ENCODE measurements at places on chromosomes 16 and 17.

- no peak for DNase-seq
Measured at GRCh38 chr17:39236981-39237441, 11.3 kb upstream of the STAC2 start.

GRCh38 chr17:81123052-81124048, 42.0 kb upstream of the PVALEF start:
- DNase-seq = no peak

DNA sequence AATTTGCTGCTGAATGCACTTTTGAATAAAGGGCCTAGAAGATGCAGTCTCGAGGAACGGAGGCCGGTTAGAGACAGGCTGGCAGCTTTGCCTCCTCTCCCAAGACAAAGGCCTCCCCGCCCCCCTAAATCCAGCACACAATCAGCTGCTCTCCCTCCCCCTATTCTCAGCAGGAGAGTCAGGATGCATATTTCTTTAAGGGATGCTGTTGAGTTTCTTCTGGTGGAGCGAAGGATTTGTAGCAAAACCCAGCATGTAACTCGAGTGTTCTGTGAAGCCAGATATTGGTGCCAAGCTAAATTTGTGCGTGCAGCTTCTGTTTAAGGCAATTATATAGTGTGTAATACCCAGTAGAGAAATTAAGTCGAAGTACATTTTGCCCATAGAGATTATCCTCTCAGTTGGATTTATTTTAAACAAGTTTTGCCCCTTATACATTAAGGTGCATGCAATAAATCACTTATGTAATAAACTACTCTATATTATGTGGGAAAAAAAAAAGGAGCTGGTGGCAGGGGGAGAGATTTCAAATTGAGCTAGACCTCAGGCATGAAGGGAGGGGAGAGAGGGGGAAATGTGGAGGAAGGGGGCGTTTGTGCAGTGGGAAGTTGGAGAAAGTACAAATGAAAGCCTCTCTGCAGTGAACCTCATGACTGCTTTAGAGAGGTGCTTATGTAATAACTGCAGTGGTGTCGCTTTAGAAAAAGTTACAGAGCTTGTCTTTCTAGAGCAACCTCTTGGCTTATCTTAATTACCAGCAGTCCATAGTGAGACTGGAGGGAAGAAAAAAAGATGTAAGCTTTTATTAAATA, 599.2 kb downstream of the MAF start:
- no peak for DNase-seq

DNA sequence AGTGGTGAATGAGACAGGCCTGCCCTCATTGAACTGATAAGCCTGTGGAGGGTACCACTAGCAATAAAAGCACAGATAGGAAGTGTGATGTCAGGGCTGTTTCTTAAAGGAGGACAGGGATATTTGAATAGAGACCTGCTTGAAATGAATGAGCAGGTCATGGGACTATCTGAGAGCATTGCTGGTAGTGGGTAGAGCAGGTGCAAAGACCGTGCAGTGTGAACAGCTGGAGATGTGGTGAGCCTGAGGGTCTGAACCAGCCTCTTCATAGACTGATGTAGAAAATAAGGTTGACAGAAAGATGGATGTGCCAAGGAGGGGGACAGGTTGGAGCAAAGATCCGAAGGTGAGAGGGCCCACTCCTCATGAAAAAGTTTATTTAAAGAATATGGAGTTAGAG, 2.4 kb downstream of the NUP93 start:
- no peak for DNase-seq

- DNase-seq = no peak
Measured at GRCh38 chr16:49282690-49283375, 1.2 kb upstream of the CBLN1 start.

GRCh38 chr16:1706386-1707192, 594 bp downstream of the MAPK8IP3 start:
- DNase-seq = peak; percentile 40

- no peak for DNase-seq
Measured at GRCh38 chr17:38330941-38331411, 12.8 kb downstream of the GPR179 start.

GRCh38 chr17:881778-882177, 97.8 kb downstream of the NXN start:
- DNase-seq = no peak

DNA sequence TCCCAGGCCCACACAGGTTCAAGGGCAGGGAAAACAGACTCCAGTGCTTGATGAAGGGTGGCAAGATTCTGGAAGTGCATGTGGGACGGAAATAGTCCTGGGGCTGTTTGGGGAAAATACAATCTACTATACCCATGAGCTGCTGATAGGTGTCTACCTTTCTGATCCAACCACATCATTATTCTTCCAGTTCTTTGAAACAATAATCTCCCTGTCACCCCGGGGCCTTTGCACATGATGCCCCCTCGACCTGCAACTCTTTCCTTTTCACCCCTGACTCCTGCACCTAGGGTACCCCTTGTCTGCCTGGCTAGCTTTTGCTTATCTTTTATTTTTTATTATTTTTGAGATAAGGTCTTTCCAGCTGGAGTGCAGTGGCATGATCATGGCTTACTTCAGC, 45.0 kb downstream of the LDHD start:
- no peak for DNase-seq

GRCh38 chr17:75475851-75476250, 19.4 kb downstream of the TMEM94 start:
- no peak for DNase-seq

DNA sequence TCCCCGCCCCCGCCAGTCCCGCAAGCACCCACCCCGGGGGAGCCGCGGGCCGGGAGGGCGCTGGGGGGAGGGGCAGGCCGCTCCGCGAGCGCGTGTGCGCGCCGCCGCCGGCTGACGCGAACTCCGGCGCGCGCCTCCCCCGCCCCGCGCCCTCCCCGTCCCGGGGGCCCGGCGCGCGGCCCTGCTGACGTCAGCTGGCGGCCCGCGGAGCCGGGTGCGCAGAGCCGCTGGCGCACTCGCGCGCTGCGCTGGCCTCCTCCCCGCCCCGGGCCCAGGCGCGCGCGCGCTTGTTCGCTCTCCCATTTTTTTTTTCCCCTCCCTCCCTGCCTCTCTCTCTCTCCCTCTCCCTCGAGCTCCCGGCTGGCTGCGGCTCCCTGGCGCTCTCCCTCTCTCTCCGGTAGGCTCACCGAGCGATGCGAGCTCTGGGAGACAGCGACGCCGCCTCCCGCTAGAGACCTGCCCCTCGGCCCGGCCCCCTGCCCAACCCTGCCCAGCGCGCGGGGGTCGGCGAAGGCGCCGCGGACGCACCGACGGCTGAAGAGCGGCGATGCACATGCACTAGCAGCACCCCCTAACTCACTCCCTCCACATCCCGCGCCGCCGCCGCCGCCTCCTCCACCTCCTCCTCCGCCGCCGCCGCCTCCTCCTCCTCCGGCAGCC, at the start of gene GNAO1:
TSS of gene GNAO1 (plus strand) at position 334 of the 660 bp plus-strand sequence. CDS start 747 bp downstream, outside the sequence.
- peak; percentile 80 for DNase-seq

GRCh38 chr16:30063893-30064728, 1.4 kb upstream of the ALDOA start:
- DNase-seq = peak; percentile 78

DNA sequence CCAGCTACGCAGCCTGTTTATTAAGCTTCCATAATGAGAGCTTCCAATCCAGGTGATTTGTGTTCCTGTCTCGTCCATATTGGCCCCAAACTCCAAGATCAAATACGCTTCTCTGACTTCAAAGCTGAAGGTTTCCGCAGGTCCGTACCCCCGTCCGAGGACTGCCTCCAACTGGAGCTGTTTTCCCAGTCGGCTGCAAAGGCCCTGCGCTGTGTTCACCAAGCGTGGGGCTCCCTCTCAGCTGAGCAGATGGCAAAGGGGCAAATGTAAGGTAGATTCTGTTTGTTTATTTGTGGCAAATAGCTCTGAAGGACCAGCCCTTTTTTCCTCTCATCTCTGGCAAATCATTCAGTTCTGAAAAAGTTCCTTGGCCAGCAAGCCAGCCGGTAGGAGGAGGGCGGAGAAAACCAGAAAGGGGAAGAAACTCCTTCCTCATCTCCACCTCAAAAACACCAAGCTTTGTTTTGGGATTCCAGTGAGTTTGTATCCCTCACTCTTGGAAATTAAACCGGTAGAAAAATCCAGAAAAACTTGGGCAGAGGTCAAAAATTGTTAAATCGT, 35.2 kb downstream of the NXN start:
- DNase-seq = no peak

- no peak for DNase-seq
Measured at GRCh38 chr16:88628512-88628974, 9.8 kb upstream of the IL17C start.

- DNase-seq = no peak
Measured at GRCh38 chr17:9271989-9272388, 250.7 kb downstream of the NTN1 start.

GRCh38 chr16:86751076-86752030, 173.0 kb downstream of the FOXL1 start:
- DNase-seq = no peak

GRCh38 chr17:42459801-42460281, 1.2 kb downstream of the ATP6V0A1 start:
- peak; percentile 42 for DNase-seq

GRCh38 chr17:47316311-47316710, 7.4 kb upstream of the EFCAB13 start:
- no peak for DNase-seq

DNA sequence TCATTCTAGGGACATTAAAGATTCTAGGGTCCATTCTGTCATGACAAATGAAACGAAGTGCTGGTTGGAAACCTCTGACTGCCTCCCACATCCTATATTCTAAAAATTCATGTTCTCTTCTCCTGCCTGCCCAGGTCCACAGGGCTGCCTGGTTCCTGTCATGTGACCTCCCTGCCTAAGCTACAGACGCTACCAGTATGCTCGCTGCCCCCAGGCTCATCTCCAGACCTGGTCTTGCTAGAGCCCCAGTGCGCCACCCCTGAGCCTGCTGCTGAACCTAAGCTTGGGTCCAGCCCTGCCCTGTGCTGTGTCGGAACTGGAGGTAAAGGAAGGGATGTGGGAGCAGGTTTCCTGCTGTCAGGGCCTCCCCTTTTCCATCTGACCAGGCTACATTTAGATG, 231.6 kb upstream of the CDH5 start:
- no peak for DNase-seq

GRCh38 chr16:53822936-53823529, 119.1 kb downstream of the FTO start:
- DNase-seq = peak; percentile 19

- DNase-seq = no peak
Measured at GRCh38 chr16:3612510-3613466, 1.4 kb upstream of the SLX4 start.

DNA sequence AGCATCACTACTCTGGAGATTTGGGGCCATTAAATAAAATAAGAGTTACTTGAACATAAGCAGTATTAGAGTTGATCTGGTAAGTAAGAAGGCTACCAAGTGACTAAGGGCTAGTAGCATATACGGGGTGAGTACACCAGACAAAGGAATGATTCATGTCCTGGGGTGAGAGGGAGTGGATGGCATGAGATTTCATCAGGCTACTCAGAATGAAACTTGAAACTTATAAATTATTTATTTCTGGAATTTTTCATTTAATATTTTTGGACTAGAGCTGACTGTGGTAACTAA, 2.3 kb downstream of the SLFN5 start:
- DNase-seq = no peak

- DNase-seq = no peak
Measured at GRCh38 chr16:12518241-12519175, 285.2 kb downstream of the CPPED1 start.

GRCh38 chr17:65678546-65678945, 117.1 kb upstream of the AXIN2 start:
- no peak for DNase-seq

- no peak for DNase-seq
Measured at GRCh38 chr17:57927048-57927723, 28.0 kb downstream of the CUEDC1 start.

DNA sequence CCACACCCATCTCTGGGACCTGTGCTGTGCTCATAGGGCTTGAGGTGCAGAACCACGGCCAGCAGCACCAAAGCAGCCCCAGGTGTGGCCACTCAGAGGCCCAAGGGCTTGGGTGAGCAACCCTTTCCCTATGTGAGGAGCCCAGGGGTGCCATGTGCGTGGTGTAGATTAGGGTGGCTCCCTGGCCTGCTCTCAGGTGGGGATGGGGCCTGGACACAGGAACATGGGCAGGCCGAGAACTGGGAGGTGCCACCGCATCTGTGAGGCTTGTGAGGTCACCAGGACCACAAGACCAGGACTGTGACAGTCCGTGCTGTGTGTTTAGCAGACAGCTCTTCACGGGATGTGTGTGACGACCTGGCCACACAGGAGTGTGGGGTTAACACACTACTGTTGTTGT, 103.5 kb upstream of the ZNF750 start:
- DNase-seq = no peak

- no peak for DNase-seq
Measured at GRCh38 chr16:86354641-86355513, 155.4 kb upstream of the FOXF1 start.

- no peak for DNase-seq
Measured at GRCh38 chr16:31052114-31052513, 18.8 kb downstream of the STX4 start.

GRCh38 chr16:53962041-53962440, 258.1 kb downstream of the FTO start:
- DNase-seq = no peak

DNA sequence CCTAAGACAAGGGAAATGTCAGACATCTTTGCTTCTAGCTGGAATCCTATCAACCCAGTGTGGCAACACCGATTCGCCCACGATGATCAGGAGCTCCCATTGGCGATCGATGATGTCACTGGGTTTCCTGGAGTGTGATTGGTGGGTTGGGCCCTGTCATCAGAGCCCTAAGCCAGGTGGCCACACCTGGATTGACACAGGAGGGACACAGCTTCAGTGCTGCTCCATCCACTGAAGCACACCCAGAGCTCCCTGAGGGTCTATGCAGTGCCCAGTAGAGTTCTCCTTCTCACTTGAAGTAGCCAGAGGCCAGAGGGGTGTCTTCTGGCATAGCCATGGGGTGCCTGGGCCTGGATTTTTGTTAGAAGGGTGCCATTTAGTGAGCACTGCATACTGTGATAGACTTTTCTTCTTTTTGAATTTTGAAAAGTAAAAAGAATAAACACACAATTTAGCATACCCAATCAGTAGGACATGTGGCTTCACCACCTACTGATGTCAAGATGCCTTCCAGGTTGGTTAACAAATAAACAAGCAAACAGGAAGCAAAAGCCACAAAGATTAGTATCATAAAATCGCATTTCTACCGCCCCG, 77.6 kb downstream of the CMIP start:
- DNase-seq = peak; percentile 73

- DNase-seq = no peak
Measured at GRCh38 chr16:77736879-77737278, 14.6 kb downstream of the NUDT7 start.

DNA sequence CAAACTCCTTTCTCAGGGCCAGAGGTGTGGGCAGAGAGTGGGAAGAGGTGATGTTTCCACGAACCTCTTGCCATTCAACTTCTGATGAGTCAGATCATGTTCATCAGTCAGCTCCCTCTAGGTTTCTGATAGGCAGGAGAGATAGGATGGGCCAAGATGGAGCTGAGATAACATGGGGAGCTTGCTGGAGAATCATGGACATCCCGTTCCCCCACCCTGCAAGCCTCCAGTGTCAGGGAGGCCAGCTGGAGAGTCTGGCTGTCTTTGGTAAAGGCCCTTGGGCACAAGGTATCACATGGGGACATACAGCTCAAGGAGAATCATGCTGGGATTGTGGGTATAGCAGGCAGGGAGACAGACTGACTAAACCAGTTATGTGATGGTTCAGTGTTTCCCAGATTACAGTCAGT, 136.0 kb upstream of the IRX3 start:
- DNase-seq = no peak

Measured in CD4-positive, alpha-beta T cell treated with Interleukin-21 for 1 hour (primary cell).